ENCODE measurements at places on chromosomes 3 and 15.
A peak's percentile ranks its signal among the peaks of the same experiment; 100 is the strongest.

DNA sequence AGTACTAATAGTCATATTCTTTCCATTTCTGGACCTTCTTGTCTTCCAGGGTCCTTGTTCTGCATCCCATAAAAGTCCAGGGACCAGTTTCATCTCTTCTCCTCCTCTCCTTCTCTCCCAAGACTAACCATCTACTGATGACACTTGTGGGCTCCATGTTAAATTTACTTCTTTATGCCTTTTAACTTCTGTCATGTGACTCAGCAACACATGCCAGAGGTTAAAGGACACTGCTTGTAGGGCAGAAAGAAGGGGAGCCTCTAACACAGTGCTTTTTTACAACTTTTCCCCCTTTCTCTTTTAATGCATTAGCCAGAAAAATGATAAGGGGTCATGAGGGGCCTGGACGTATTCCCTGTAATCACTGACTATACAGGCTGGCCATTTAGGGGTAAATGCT, 10.0 kb downstream of the SH3GL3 start:
- DNase-seq: no peak

- DNase-seq: no peak
These were observed 114.1 kb downstream of the ZNF609 start for GRCh38 chr15:64574301-64575017.

DNA sequence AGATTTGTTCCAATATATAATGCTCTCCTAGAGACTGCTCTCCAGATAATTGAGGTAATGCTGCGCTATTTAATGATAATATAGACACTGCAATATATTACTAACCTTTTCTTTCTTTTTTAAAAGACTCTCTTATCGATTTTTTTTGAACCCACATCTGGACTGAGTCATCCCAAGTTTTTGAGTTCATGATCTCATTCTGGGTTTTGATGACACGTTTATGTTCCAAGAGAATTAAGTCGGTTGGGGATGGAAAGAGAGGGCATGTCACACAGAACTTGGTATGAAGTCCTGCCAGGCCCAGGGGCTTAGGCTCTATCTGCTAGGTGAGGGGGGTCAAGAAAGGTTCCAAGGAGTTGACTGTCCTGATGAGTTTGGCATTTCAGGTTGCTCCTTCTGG, 431.1 kb downstream of the MFSD1 start:
- no peak for DNase-seq

DNA sequence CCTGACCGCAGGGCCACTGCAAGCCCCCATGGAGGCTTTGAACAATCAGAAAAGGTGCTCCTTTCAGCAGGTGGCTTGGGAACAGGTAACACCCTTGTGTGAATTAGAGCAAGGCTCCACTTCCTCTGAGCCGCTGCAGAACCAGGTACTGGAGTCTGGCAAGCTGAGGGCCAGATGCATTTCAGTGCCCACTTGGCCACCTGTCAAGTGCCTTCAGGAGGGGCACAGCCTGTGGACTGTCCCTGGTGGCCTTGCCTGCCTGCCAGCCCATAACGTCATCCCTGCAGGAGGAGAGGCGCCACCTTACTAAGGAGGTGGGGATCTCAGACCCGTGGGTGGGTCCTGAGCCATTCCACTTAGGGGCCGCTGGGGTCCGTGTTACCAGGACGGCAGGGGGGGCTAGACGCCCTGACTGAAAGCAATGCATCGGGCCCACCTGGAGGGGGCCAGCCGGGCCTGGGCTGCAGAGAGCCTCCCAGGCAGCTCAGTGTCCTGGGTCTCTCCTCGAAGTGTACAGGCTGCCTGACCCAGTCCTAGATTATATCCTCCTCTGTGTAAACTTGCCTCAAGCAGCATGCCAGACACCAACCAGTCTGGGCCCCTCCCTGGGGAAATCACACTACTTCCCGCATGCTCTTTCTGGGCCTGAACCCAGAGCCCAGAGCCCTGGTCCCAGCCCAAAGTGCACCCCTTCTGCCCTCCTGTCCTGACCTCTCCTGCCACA, 16.1 kb downstream of the SPTBN5 start:
- no peak for DNase-seq

- DNase-seq: no peak
These were observed 30.8 kb downstream of the RAF1 start for GRCh38 chr3:12633108-12633507.

DNA sequence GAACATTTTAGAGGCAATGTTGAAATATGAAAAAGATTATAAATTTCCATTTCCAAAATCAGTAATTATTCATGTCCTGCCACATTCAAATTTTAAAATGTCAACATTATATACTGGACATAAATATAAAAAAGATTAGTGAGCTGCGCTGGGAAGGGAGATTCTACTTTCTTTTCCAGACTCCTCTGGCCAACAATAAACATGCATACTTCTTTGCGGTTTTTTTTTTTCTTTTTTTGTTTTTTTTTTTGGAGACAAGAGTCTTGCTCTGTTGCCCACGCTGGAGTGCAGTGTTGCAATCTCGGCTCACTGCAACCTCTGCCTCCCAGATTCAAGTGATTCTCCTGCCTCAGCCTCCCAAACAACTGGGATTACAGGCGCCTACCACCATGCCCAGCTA, 105.5 kb downstream of the ADAM10 start:
- no peak for DNase-seq

DNA sequence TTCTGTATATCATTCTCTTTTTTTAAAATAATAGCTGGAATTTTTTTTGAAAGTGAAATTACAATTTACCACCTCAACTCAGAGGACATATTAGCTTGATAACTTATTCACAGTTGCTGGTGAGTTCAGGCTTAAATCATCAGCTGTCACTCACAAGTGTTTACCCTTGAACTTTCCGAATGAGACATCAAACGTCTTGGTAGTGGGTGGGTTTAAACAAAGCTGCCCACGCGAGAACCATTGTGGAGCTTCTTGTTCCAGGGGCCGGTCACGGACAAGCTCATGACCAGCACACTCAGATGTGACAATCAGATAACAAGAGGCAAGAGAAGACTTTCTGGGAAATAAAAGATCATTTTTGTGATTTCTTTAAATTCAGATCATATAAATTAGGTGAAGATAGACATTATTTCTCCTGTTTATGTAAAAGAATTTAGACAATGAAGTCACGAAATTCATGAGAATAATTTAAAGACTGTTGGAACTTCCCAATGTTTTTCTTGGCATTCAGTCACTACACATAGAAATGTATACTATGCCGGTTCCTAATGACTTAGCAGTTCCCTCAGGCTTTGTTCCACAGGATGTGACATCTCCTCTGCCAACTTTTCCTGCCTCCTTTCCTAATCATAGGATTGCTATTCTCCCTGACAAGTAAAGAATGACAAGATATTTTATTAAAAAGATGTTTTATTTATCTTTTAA, 29.3 kb downstream of the BTD start:
- peak; percentile 67 for DNase-seq

DNA sequence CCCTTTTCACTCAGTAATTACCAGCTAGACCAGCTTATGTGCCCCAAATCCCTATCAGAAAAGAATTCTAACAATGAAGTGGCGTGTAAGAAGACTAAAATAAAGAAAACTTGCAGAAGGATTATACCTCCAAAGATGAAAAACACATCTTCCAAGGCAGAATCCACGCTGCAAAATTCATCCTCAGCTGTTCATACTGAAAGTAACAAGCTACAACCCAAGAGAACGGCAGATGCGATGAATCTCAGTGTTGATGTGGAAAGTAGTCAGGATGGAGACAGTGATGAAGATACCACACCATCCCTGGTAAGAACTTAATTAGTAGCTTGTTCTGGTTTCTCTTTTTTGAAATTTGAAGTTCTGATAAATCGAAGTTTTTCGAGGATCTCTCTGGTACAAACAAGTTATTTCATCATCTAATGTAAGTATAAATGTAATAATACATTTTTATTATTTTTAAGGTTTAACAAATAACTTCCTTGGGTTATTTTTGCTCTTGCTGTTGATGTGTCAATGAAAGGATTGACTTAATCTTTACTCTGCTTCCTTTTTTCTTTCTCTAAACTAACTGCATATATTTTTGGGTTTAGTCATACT, 1.4 kb downstream of the WDR76 start:
- no peak for DNase-seq

DNA sequence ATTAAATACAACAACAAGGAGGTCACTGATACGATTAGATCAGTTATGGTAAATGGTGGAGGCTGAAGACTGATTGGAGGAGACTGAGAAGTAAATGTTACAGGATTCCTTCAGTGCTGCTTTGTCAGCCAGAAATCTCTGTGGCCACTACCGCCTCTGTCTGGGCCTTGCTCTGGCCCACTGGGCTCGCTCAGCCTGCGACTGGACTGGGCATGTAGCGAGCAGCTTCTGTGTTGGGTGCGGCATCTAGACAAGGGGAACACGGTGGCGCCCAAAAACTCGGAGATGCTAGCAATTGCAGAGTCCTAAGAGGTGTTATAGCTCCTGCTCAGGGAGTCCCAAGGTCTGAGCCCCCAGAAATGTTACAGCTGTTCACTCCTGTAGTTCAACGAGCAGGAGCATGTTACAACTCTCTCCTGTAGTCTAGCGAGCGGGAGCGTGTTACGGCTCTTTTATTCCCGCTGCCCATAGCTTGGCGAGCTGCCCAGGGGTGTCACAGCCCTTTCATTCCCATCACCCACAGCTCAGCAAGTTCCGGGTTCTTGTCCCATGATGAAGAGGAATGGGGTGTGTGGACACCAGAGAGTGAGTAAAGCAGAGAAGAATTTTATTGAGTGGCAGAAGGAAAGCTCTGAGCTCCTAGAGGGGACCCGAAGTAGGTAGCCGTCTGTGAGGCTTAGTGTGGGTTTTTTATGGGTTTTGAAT, 24.7 kb downstream of the SLC15A2 start:
- DNase-seq: no peak

DNA sequence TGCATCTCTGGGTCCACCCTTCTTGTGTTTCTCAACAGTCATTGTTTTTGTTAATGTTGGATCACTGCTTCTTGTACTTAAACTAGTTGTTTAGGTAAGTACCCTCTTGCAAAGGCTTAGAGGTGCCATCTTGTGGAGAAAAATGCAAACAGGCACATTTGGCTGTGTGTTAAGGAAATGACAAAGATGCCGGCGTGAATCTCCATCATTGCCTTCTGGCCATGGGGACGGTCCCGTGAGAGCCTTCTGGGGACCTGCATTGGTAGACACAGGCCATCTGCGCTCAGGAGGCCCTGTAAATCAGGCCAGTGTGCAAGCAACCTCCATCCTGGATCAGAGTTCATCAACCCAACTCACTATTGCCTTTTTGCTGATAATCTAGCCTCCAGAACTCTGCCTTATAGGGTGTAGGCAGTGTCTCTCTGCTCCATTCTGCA, 158.6 kb upstream of the NR2E3 start:
- peak; percentile 52 for DNase-seq

GRCh38 chr3:126672741-126673140, 17.8 kb upstream of the TXNRD3 start:
- no peak for DNase-seq

GRCh38 chr3:120418866-120419490, 31.8 kb downstream of the FSTL1 start:
- peak; percentile 62 for DNase-seq

- peak; percentile 21 for DNase-seq
These were observed 117.5 kb downstream of the PDCD6IP start for GRCh38 chr3:33915796-33916546.

DNA sequence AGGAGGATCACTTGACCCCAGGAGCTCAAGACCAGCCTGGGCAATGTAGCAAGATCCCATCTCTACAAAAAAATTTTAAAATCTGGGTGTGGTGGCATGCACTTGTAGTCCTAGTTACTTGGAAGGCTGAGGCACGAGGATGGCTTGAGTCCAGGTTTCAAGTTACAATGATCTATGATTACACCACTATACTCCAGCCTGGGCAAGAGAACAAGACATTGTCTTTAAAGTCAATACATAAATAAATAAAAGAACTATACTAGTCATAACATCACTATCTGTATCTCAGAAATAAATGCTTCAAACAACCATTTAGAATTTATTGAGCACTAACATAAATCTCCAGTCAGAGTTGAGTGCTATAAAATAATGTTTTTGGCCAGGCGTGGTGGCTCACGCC, 8.5 kb upstream of the PHLDB2 start:
- no peak for DNase-seq

DNA sequence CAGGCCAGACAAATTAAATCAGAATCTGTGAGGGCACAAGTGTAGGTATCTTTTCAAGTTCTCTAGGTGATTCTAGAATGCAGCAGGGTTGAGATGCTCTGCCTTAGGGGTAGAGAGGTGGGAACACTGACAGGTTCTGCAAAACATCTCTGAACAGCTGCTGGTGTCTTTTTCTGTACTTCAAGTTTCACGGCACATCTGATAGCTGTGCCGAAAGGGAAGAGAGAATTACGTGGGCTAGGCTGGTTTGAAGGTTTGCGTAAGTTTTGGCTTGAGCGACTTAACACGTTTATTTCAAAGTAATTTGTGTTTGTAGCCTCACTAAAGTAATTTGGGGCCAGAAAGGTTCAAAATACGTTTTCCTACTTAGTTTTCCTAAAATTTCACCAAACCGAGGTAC, 22.5 kb downstream of the PXK start:
- DNase-seq: no peak

GRCh38 chr3:189652042-189652441, 20.9 kb downstream of the TP63 start:
- no peak for DNase-seq

- DNase-seq: no peak
These were observed 22.7 kb downstream of the ERICH6 start for GRCh38 chr3:150681057-150681456.

DNA sequence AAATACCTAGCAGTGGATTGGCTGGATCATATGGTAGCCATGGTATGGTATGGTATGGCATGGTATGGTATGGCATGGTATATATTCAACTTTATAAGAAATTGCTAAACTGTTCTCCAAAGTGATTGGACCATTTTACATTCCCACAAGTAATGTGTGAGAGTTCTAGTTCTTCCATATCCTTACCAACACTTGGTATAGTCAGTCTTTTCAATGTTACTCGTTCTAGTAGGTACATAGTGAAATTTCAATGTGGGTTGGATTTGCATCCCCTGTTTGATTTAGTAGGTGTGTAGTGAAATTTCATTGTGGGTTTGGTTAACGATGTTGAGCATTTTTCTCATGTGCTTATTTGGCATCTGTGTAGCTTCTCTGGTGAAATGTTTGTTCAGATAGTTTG, 154.3 kb downstream of the ITPR1 start:
- DNase-seq: no peak

Measured in globus pallidus (tissue), 1 donor.